Colonic mucosa (tissue), 4 donors: ENCODE measurements at places on chromosomes 7 and 10. TPM values are rescaled to one million over a fixed set of nuclear protein-coding genes. Genes with fewer than 3 reads are reported as not detected.

GRCh38 chr7:127833641-127834040 lies 181.6 kb downstream of the SND1 start:
- DNase-seq, result no peak

GRCh38 chr7:142308918-142309317 lies 51.1 kb upstream of the PRSS58 start:
- DNase-seq, result no peak

DNA sequence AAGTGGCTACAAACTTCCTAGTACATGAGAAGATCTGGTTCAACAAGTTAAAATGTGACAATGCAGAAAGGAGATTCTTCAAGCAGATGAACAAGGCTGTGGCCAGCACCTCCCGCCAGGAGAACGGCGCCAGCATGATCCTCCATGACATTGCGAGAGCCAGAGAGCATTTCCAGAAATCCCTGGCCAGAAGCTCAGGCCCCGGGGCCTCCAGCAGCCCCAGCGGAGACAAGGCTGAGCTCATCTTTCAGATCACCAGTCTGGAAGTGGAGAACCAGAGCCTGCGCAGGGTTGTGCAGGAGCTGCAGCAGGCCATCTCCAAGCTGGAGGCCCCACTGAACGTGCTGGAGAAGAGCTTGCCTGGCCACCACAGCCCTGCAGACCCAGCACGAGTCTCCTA lies 40.1 kb upstream of the ZNF273 start:
- DNase-seq, result no peak

DNA sequence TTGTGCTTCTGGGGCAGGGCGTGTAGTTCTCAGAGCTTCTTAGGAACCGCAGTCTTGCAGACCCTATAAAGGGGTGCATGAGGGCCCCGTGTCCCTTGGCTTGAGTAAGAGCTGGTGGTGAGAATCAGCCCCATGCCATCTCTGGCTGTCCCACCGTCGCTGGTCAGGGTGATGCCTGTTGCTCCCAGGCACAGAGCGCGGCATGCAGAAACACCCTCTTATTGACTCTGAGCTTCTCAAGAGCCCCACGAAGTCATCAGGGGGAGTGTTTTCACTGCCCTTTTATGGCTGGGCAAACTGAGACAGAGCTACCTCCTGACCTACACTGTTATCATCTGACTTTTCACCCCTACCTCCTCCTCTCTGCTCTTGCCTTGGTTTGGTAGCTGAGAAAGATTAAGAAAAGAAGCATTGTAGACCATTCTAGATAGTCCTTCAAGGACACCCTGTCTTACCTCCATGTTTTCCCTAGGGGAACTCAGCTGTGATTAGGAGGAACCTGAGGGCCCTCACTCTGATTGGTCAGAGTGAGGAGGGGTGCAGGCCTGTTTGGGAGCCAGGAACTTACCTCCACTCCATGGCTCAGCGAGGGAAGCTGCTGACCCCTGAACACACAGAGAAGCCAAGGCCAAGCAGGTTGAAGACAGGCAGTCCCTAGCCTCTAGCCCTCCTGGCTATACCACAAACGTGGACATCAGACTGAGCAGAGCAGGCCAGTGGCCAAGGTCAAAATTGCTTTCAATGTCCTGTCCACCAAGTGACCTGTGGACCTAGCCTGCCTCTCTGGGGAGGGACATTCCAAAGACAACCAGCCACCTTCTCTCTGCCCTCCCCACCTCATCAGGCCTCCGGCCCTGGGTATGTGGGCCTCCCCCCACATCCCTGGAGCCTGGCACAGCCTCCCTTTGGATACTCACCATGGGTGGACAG lies 17.6 kb downstream of the UNC5B start:
- no peak for DNase-seq

GRCh38 chr10:111171183-111171582 lies 94.4 kb downstream of the ADRA2A start:
- DNase-seq, result no peak

GRCh38 chr7:116443101-116443523 lies 56.4 kb upstream of the CAV2 start:
- no peak for DNase-seq

DNA sequence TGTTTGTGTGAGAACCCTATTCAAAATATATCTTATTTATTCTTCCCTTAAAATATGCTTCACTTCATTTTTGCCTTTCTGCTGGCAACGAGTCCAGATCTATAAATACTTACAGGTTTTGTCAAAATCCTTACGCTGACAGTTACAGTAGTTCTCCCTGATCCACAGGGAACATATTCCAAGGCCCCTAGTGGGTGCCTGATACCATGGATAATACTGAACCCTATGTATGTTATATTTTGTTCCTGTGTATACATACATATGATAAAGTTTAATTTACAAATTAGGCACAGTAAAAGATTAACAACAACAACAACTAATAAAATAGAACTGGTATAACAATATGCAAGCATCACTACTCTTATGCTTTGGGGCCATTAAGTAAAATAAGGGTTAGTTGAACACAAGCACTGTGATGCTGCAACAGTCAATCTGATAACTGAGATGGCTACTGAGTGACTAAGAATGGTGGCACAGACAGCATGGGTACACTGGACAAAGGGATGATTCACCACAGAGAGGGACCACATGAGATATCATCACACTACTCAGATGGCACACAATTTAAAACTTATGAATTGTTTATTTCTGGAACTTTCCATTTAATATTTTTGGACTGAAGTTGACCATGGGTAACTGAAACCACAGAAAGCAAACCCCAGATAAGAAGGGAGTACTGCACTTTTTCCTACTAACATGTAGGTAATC lies 29.4 kb upstream of the PCGF5 start:
- no peak for DNase-seq

DNA sequence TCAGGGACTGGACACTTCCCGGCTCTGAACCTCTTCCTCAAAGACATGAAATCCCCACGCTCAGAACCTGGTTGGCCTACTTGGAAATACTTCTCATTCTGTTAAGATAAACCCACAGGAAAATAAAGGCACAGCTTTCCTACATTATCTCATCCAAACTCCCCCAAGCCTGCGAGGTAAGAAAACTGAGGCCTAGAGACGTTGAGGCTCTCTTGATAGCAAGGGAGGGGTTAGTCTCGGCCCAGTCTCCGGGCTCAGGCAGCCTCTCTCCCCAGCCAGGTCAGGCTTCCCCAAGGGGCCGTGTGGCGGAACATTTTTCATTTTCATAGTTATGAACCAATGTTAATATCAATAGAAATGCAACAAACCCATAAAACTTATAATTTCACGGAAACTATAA lies 4.6 kb upstream of the EIF3B start:
- DNase-seq, result no peak

DNA sequence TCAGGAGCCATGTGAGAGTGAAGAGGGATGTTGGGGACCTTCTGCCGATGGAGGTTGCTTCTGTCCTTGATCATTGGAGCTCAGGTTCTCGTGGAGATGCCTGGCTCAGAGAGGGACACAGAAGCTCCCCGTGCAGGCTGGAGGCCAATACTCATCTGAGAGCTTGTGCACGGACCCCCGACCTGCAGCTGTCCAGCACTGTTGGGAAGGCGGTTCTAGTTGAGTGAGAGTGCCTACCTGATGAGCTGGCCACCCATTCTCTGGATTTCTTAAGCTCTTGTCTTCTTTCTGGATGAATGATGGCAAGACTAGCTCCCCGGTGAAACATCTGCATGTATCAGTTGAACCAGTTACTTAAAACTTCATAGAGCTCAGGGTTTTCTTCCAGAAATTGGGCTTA lies 247.6 kb upstream of the MKI67 start:
- DNase-seq, result no peak

DNA sequence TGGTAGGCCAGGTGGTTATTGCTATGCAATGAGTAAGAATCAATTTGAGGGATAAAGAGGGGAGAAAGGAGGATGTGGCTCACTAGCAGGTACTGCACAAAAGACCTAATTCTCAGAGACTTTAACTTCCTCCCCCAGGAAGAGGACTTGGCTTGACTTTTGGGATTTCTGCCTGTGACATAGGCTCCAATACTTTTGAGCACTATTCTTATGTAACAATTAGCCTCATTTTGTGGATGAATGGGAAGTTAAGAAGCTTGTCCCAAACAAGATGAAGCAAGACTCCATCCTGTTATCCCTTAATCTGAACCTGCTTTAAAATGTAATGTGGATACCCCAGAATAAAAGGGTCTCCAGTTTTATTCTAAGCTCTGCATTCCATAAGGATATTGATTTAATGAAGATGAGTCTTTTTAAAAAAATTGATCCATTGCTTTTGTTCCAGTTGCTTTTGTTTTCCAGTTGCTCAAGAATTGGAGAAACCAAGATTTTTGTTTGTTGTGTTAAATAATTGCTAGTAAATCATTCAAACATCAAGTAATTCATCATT lies 218.5 kb downstream of the SNX13 start:
- no peak for DNase-seq

GRCh38 chr10:113126229-113127201 lies 176.5 kb downstream of the TCF7L2 start:
- DNase-seq, result peak; percentile 65

DNA sequence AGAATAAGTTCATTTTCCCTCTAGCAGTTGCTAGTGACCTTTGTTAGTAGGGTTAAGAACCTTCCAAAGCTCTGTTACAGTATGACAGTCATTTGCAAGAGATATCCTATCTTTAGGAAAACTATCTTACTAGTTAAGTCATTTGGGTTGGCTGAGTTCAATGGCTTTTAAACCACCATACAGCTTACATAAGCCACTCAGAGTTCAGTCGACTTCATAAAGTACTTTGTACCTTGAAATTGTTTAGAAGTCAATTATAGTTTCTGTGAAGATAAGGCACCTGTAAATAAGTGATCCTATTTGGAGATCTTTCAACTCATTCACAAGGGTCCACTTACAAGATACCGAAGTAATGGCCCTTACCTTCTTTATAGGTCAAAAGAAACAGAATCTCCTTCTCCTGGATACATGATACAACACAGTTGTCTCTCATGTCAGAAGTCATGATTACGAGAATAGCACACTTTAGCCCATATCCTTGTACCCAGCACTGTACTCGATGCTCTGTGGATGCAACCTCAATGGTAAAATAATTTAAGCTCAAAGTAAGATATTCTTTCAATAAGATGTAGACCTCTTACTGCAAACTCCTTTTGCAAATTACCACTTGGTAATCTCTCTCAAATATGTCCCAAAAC lies 11.9 kb upstream of the ABCC2 start:
- DNase-seq, result no peak

DNA sequence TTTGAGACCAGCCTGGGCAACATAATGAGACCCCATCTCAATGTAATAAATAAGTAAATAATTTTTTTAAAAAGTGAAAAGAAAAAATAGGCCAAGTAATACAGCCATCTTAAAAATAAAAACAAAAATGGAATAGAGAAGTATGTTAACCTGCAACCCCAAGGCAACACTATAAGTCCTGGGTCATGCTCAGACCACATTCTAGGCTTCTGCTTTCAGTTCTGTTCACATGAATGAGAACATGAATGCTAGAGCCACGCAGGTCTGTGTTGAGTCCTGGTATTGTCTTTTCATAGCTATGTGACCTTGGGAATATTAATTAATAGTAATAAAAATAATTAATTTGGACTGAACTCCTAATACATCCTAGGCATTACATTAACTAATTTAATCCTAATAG lies 284.0 kb downstream of the AUTS2 start:
- DNase-seq, result no peak

DNA sequence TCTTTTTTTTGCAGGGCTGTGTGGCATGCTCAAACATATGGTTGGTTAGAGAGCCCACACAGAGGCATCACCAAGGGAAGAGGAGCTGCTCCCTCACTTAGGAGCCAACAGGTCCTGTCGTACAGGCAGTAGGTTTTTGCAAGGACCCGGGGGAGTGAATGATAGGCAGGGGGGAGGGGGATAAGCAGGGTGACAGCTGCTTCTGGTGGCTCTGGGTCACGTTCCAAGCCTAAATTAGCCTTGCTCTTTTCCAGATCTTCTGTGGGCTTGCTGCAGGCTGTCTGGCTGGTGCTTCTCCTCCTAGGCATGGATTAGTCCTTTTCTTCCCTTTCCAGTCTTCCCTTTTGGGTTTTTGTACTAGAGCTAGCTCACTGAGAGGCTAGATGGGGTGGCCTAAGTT lies 117.7 kb upstream of the PODXL start:
- DNase-seq, result no peak

Gene TMEM176A
- total RNA-seq, result 170 TPM

Gene ELFN1
- 0.12 TPM for total RNA-seq

Gene FAM25C
- total RNA-seq, result not detected

Gene PIK3CG
- 2.3 TPM for total RNA-seq

Gene OR6B1
- not detected for total RNA-seq

Gene PCLO
- total RNA-seq, result 8.8 TPM

Gene FOXI2
- 0.08 TPM for total RNA-seq

Gene NFE2L3
- 12.0 TPM for total RNA-seq

Gene KCP
- total RNA-seq, result 1.1 TPM

Gene RPEL1
- total RNA-seq, result not detected

Gene C10orf62
- total RNA-seq, result not detected

Gene HNRNPF
- 250 TPM for total RNA-seq
